ENCODE measurements at places on chromosomes 11 and 22.
A peak's percentile ranks its signal among the peaks of the same experiment; 100 is the strongest.

GRCh38 chr11:127105593-127106541, 105.3 kb upstream of the KIRREL3 start:
- DNase-seq = peak; percentile 28

- DNase-seq = no peak
These were observed 79.2 kb downstream of the BRD1 start for GRCh38 chr22:49748514-49748913.

- no peak for DNase-seq
These were observed 97.9 kb downstream of the WNT7B start for GRCh38 chr22:45878901-45879551.

DNA sequence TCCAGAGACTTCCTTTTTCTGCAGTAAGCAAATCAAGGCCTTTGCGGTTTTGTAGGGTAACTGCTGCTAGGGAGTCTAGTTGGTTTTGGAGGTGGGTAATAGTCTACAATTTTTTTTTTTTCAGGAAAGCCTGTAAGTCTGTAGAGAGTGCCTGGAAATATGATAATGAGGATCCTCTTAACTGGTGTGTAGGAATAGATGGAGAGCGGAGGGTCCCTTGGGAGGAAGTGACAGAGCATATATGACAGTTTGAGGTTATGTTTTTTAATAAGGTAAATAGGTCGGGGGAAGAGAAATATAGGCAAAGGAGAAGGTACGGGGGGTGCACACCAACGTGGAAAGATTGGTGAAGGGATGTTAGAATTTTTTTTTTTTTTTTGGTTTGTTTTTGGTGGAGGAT, 25.9 kb downstream of the ZNF195 start:
- DNase-seq = no peak

- DNase-seq = peak; percentile 12
These were observed 51.4 kb upstream of the NUP50 start for GRCh38 chr22:45112136-45112879.

- peak; percentile 79 for DNase-seq
These were observed 166.4 kb downstream of the KIRREL3 start for GRCh38 chr11:126834149-126834548.

DNA sequence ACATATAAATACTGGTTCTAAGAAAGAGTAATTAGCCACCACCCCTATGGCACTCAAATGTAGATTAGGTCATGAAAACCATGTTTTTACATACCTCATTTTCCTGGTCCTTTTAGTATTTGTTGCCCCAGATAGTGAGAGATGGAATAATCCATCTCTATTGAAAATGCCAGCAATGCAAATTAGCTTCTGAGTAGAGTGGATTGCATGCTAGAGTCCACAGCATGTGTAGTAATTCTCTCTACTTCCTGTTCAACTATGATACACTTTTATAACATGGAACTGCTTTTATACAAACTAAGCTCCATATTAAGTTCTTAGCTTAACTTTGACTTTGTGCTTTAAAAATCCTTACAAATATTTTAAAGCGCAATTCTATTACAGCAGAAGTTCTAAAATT, 73.2 kb downstream of the TRPC6 start:
- no peak for DNase-seq

- no peak for DNase-seq
These were observed 185.5 kb downstream of the MN1 start for GRCh38 chr22:27616033-27616432.

DNA sequence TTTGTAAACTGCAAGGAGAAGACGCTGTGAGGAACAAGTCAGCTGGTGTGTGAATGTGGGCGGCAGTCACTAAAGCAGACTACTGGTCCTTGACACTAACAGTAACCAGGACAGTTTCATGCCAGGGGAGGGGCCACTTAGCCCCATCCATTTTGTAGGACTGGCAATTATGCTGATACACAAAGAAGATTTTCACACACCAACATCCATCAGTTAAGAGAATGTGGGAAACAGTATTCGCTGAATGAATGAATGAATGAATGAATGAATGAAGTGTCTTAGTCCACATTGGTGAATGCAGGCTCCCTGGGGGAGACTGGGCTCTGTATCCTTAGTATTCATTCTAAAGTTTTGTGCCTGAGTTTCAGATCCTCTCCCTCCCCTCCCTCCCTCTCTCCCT, 590.4 kb downstream of the BRD1 start:
- no peak for DNase-seq

GRCh38 chr22:45328822-45329529, 19.2 kb downstream of the FAM118A start:
- DNase-seq = no peak

DNA sequence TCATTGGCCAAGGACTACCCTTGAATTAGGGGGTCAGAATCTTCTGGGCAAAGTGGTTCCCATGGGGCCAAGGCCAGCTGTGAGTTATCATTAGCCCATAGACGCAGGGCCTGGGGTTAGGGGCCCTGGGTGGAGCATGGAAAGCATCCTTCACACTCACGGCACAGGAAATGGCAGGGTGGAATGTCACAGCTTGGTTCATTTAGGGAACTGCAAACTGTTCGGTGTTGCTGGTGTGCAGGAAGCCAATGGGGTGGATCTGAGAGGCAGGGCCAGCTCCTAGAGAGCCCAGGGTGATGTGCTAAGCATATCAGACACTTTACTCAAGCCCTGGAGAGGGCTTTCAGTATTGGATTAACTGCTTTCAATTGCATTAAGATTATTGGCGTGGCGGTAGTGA, 42.9 kb downstream of the TECTA start:
- DNase-seq = no peak

DNA sequence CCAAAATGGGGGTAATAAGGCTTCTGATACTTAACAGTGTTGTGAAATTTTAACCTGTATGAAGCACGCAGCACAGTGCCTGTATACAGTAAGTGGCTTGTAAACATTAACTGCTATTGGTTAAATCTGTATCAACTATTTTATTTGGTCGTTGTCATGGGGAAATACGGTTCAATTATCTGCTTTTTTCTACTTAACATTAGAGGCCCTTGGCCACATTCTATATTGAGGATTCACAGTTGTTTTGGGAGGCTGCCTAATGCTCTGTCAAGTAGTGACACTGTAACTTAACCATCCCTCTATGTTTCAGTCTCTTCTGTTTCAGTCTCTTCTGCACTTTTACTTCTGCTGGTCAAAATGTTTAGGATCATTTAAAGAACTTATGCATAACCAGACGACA, 95.6 kb downstream of the LDLRAD3 start:
- DNase-seq = no peak

DNA sequence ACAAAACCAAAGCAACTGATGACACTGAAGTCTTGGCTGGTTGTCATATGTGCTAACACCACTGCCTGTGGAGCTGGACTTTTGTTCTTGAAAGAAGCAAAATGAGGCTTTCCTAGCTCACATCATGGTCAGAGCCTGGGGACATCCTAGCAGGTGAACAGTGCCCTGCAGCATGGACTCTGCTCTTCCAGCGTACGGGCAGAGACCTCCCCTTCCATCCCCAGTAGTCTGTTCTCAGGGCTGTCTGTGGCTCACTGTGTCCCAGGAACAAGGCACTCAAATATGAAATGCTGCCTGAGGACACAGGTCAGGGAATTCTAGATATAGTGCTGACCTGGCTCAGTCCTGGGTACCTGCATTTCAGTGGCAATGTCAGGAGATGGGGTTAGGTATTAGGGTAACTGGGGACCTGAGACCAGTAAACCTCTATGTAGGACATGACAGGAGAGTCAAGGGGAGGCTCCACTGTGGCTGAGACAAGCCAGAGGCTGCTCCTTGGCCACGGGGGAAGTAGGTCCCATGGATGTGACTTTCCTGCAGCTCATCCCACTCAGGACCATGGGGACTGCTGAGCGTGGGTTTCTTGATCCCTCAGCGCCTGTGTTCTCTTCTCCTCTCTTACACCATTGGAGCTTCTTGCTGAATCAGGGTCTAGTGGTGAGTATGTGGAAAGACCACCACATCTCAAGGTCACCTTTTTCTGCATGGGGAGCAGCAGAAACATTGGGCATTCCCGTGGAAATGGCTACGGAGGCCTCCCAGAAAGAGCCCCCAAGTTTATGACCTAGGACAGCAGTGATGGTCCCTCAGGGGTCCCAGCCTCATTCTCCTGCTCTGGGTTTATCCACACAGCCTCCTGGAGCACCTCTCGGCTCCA, 80.1 kb downstream of the ZNF280B start:
- DNase-seq = no peak

DNA sequence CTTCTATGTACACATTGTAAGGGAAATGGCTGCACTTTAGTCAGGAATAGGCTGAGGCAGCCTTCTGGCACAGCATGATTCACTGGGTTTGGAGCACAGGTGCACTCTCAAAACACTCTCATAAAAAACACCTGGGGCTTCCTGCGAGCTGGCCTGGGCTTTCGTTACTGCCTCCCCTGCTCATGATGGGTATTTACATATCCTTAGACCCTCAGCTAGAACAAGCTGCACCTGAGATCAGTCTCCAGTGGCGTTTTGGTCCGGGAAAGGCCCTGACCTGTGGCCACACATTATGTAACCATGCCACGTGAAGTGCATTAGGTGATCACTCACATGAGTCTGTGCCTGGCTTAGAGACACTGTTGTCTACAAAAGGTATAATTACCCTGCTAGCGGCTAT, 321.7 kb downstream of the TMEM135 start:
- DNase-seq = no peak

- DNase-seq = no peak
These were observed 22.3 kb upstream of the RCE1 start for GRCh38 chr11:66820901-66821300.

DNA sequence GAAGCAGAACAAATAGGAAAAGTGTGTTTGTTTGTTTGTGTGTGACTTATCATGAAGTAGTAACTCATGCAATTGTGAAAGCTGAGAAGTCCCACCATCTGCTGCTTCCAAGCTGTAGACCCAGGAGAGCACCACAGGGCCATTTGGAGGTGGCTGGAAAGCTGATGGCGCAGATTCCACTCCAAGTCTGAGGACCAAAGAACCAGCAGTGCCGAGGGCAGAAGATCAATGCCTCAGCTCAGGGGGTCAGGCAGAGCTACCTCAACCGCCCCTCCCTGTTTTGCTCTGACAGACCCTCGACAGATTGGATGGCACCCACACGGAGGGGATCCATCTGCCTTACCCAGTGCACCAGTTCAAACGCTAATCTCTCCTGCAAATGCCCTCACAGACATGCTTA, 896.2 kb downstream of the BRD1 start:
- DNase-seq = no peak

DNA sequence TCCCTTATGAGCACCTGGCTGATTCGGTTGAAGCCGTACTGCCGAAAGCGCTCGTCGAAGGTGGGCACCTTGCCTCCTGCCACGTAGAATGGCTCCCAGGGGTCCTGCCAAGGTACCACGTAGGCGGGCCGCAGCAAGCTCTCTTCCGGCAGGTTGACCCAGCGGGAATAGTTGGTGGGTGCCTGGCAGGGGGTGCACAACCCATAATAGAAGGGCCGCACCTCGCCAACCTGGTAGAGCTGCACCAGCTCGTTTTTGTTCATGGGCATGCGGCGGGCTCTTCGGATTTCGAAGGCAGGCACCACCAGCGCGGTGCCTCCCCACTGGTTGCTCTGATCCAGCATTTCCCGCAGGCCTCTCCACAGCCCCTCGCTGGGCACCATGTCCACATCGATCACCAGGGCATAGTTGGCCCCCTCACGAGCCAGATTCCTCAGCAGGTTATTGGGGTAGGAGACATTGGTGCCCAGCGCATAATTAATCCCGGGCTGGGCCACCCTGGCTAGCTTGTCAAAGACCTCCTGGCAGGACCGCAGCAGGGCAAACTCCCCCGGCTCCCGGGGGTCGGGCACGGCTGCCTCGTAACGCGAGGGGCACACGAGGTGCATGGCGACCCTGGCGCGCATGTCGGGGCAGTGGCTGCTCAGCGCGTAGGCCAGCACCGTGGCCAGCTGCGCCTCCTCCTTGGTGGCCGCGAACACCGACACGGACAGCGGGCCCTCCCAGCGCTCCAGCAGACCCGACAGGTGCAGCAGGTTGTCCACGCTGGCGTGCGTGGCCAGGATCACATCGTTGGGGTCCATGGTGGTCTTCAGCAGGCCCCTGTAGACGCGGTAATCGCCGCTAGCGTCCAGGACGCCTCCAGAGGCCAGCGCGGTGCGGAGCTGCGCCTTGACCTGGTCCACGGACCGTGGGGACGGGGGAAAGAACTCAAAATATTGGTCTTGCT, 679 bp downstream of the B4GAT1 start:
- peak; percentile 41 for DNase-seq

DNA sequence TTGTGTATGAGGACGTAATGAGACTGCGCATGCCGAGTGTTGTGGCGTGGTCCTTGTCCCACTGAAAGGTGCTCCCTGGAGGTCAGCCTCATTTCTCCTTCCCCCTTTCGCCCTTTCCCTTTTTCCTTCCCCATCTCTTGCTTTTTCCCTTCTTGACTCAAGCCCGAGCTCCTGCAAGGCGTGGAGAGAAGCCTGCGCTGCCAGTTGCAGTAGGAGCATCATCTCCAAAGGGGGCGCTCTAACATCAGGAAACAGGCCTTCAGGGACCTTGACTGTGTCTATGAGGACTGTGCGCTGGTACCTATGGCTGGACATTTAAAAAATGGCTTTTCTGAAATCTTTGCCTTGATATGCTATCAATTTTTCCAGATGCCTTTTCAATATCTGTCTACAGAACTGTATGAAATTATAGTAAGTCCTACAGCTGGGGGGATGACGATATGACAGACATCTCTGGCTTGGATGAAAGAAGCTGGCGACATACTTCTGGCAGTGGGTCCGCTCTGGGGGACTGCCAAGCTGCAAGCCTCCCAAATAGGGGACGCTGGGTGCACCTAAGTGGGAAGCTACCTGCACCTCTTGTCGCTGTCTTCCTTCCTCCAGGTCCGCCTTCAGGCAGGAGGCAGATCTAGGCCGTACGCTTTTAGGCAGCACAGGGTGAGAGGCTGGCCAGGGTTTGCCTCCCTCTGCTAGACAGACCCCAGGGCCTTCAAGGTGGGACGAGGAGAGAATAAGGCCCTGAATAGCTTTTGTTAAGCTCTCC, 96.5 kb downstream of the NXPE2 start:
- peak; percentile 0 for DNase-seq

DNA sequence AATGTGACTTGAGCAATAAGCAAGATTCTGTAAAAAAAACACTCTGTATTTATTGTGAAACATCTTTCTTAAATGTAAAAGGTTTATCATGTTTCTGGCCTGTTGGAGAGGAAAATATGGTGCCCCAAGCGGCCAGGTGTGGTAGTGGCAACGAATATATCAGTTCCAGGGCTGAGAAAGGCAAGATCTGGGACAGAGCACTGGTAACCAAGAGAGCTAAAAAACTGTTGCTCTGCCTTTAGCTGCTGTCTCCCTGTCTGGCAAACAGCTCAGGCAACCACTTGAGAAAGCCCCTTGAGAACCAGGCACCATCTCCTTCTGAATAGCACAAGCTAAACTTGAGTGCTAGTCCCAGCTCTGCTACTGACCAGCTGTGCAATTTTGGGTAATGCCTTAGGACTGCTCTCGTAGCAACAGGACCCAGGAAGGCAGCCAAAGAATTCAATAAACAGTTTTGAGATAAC, 129.9 kb downstream of the KCNC1 start:
- DNase-seq = no peak

GRCh38 chr11:77497368-77497767, 23.5 kb upstream of the PAK1 start:
- no peak for DNase-seq

DNA sequence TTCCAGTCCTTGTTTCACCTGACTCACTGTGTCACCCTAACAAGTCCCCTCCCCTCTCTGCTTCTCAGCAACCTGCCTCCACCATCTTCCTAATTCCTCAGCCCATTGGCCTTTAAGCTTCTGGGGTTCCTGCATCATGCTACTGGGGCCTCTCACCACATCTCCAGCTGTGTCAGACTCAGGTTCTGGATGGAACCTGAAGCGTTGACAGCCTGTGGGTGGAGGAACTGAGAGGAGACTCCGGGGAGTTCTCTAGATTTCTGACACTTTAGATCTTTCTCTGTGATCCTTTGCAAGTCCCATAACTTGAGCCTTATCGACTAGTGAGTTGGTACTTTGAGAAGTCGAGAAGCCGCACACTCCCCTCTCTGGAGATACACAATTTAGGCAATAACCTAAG, 11.6 kb upstream of the SLC5A1 start:
- no peak for DNase-seq
